ENCODE measurements at places on chromosomes 5 and 9.

DNA sequence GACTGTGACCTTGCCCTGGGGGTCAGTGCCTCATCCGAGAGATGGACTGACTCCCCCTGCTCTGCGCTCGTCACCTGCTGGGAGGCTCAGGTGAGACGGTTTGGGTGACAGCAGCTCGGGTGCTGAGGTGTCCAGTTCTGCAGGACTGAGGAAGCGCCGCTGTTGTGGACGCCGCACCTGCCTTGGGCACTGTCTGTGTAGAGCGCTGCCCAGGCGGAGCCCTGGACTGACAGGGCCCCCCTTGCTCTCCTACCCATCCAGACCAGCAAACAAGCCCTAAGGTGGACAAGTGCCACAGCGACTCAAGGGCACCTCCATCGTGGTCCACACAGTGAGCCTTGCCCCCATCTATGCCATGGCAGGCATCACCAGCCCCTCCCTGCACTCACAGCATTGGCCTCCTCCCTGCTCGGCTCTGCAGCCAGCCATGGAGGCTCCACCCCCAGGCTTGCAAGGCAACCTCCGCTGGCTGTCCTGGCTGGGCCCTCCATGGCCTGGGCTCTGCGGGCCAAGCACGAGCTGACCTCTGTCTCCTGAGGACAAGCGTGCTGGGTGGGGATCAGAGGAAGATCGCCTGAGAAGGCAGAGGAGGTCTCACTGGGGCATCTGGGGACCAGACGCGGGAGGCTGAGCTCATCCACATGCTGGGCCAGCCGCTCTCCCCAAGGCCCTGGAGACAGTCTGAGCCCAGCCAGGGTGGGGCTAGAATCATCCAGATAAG lies 87.1 kb upstream of the COL5A1 start:
- no peak for DNase-seq

GRCh38 chr5:103424026-103424425 lies 138.6 kb downstream of the NUDT12 start:
- no peak for DNase-seq

DNA sequence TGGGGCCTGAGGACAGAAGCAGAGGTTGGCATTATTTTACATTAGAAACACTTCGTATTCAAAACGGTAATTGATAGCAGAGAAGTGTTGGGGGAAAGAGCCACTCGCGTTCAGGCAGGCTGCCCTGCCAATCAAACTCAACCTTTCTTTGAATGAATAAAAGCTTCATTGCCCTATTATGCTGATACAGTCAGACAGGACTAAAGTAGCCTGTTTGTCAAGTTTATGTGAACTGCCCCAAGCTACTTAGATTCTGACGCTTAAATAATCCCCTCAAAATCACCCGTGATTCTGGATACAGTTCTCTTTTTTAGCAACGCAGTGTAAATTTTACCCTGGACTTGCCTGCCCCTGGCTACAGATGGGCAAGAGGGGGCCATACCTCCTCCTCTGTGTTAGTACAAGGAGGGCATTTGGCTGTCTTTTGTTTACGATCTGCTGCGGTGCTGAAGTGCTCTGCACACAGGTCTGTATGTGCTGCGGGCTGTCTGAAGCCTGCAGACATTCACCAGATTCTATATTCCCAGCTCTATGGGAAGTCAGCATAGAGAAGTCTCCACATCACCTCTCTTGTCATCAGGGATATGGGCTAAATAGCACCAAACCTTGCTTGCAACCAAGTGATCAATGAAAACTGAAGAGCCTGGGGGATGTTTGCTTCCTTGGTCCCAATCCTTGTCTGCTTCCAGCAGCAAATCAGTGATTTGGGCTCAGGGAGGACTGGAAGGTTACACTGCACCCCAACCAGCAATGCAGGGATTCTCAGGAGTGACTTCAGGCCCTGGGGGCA lies 218.4 kb downstream of the EBF1 start:
- no peak for DNase-seq

GRCh38 chr5:168356592-168356991 lies 65.1 kb downstream of the WWC1 start:
- DNase-seq = no peak

Measured in activated T-helper 9 cell treated with anti-CD3 and anti-CD28 coated beads, Interleukin-2, amount 50 U/mL, for 16 hours (primary cell).